Esophagus squamous epithelium (tissue), 5 donors: ENCODE measurements at places on chromosomes 12 and 14.

- DNase-seq, result no peak
Measured at GRCh38 chr14:58315606-58316005, 17.3 kb downstream of the ARID4A start.

- DNase-seq, result no peak
Measured at GRCh38 chr12:22624548-22624869, 462 bp upstream of the ETNK1 start.

DNA sequence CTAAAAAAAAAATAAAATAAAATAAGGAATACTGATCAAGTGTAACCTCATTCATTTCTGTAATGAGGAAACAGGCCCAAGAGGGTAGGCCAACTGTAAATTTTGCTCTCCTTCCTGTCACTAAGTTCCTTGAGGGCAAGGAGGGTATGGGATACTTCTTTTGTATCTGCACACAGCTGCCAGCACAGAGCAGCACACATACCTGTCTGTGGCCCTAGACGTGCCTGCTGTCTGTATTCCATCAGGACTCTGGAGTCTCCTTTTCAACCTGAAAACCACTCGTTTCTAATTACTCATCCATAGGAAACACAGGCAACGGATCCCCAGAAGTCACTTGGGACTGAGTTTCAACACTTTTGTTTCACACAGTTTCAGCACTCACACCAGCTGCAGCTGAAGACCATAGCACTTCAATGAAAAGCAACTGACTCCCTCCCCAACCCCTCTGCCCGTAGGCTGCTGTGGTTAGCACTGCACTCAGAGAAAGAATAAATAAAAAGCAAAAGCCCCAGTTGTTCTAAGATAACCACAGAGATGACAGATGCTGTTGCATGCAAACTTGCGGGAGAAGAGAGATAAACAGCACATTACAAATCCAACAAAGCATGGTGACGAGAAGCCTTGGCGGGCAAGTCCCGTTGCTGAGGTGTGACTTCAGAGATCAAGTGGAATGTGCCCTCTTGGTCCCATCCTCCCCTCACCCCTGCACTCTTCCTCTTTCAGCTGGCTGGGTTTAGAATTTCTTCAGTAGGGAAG is 24.9 kb downstream of the CRACR2A start:
- DNase-seq, result no peak

- no peak for DNase-seq
Measured at GRCh38 chr12:89235189-89235993, 116.9 kb downstream of the DUSP6 start.

GRCh38 chr12:59597385-59597781 is 1.6 kb downstream of the SLC16A7 start:
- DNase-seq, result no peak

DNA sequence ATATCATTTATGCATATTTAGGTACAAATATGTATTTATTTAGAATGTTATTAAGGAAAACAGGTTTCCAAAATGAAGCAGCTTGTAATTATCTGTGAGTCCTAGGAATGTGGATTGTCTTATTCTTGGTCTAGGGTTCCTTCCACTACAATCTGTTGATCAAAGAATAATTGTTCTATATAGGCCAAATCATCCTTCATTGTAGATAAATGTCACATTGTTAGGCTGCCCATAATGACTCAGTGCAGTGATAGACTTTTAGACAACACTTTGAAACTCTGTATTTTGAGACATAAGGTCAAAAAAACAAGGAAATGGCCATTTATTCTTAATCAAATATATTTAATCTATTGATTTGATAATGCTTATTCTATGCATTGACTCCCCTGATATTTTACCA is 283.0 kb downstream of the ACSS3 start:
- DNase-seq, result no peak

DNA sequence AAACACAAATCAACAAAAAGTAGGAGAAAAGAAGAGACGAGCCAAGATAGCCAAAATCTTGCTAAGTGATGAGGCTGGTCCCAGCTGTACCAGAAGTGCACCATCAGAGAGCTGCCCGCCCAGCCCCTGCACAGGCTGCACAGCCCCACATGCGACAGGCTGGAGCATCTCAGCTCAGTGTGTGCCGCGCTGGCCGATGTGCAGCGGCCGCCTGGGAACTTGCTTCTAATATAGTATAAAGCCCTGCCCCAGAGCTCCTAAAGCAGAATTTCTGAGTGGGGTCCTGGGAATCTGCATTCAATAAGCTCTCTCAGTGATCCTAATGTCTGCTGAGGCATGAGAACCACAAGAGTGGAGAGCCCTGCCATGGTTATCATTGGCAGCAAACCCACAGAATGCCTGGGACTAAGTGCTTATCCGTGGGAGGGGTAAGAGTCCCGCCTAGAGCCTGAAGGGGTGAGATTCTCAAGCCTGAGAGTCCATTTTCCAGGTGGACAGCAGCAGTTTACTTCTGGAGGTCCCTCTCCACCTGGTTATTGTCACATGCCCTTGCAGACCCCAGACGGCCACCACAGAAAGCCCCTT is 171.6 kb downstream of the DPF3 start:
- DNase-seq, result no peak

GRCh38 chr14:99215277-99215676 is 56.7 kb downstream of the BCL11B start:
- no peak for DNase-seq

- no peak for DNase-seq
Measured at GRCh38 chr14:96574633-96575632, 72.8 kb downstream of the PAPOLA start.

DNA sequence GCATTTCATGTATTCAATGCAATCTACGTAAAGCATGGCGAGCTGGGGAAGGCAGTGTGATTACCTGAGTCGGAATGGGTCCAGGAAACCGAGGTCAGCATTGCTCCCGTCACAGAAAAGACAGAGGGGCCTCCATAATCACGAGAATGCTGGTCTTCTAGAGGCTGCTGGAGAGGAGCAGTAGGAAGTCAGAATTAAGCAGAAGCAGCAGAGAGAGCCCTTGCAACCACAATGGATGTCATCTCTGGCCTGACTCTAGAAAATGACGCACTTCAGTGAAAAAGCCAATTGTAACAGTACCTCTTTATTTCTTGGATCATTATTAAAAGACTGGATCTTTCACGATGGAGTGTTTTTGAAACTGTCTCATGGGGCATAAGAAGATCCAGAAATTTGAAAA is 69.5 kb upstream of the FOXN3 start:
- DNase-seq, result no peak

GRCh38 chr14:61956517-61956916 is 194.3 kb downstream of the SNAPC1 start:
- DNase-seq, result no peak

DNA sequence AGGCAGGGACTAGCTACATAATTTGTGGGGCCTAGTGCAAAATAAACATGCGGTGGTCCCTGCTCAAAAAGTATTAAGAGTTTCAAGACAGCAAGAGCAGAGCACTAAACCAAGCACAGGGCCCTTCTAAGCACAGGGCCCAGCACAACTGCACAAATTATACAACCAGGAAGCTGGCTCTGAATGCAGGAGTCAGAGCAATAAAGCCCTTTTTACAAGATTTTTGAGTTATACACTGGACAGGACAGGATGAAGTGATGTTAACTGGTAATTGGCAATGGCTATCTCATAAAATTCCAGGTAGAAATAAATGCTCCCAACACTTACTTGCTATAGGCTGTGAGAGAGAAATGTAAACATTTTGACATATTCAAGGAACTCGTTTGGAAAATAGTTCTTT is 86.2 kb upstream of the GPHB5 start:
- DNase-seq, result no peak

GRCh38 chr12:50041962-50042361 is 15.4 kb upstream of the ASIC1 start:
- no peak for DNase-seq

GRCh38 chr12:1517734-1518525 is 76.5 kb downstream of the FBXL14 start:
- DNase-seq, result no peak

- DNase-seq, result no peak
Measured at GRCh38 chr14:89325959-89326358, 91.1 kb downstream of the FOXN3 start.

DNA sequence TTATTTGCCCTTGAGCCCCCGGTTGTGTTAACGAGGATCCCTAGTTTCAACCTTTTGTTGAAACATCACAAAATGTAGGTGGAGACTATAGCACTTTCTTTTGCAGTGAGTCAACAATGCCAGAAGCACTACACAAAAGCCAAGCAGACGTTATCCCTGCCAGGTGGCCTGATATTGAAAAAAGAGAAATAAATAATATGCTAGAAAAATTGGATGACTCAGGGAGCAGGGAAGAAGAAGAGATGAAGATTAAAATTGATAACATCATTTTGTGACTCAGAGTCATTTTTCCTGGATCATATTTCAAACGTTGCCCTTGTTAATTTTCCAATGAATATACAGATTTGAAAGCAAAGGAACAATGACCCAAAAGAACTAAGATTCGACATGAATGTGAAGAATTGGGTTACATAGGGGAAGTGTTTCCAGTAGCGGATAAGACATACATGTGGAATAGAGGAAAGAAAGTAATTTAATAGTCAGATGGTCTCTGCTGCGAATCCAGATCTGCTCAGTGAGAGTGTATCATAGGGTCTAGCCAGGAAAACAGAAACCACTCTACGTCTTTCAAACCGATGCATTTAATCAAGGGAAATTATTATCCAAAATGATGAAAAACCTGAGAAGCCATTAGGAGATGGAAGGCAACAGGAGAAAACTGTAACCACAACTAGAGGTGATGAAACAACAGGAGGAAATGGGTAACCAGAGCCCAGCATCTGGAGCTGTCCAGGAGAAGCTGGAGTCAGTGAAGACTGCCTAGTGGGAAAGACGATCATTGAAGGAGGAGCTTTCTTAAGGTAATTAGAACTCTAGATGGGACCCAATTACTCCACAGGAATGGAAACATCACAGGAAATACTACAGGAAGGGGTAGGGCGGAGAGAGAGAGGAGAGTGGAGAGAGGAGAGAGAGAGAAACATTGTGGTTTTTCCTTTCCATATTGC is 57.9 kb downstream of the RERG start:
- DNase-seq, result no peak

DNA sequence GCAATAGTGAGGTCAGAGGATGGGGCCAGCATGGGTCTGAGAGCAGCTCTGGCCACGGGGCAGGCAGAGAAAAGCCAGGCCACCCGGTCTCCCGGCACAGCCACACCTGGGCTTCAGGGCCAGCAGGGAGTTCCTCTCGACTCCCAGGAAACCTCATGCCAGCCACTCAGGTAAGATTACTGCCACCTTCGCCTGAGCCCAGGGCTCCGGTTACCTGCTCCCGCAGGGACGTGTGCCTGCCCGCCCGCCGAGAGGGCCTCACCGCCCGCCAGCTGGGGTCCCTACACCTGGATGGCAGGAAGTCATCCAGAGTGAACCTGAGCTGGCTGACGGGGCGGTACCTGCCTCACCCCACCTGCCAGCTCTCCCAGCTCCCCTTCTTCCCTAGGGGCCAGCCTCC is 7.3 kb downstream of the JAG2 start:
- DNase-seq, result no peak

DNA sequence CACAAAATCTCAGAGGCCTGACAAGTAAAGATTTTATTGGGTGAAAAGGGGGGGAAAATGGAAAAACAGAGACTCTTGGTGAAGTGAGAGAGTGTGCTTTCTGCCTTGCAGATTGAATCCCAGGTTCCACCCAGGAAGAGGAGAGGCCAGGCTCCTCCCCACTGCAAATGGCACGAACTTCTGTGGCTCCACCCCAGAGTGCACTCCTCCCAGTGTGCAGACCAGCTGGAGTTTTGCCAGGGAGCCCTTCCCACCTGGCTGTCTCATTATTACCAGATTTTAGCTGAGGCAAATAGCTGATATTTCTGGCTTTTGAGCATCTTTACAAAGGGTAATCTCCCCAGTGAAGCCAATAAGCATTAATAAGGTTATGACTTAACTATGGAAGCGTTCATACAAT is 51.9 kb downstream of the TESPA1 start:
- no peak for DNase-seq

DNA sequence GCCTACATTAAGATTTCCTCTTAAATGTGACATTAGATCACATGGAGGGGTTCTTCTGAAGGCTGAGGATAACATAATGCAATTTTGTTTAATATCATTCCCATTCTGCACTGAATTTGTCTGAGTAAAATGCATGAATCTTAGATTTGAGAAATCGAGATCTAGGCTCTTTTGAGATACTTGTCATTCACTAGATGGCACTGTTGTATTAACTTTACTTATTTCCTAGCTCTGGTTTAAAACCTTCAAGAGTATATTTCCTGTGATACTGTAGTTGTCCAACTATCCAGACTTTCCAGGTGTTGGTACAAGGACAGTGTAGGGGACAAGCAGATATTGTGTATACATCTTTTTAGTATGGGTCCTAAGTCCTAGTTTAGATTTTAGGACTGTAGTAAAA is 91.7 kb upstream of the SEL1L start:
- DNase-seq, result no peak

DNA sequence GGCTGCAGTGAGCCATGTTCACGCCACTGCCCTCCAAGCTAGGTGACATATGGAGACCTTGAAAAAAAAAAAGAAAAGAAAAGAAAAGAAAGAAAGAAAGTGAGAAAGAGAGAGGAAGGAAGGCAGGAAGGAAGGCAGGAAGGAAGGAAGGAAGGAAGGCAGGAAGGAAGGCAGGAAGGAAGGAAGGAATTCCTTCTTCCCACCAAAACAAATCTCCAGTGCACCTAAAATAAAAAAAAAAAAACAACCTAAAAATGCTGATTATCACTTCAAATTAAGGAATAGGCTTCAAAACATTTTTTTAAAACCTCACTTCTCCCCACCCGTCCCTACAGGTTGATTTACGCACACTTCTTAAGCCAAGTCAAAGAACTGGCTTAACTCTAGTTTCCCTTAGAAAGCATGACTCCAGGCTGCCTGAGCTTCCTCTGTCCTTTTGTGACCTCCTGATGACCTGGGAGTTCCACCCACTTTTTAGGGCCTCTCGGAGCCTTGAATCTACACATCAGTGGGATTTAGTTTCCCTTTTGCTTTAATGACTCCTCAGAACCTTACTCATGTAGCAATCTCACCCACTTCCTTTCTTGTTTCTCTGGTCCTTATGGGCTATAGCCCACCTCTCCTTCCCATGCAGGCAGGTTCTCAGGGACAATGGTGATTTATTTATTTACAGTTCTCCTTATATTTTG is 18.6 kb downstream of the DUSP6 start:
- DNase-seq, result no peak

GRCh38 chr12:71144682-71145081 is 13.1 kb downstream of the TSPAN8 start:
- DNase-seq, result no peak

DNA sequence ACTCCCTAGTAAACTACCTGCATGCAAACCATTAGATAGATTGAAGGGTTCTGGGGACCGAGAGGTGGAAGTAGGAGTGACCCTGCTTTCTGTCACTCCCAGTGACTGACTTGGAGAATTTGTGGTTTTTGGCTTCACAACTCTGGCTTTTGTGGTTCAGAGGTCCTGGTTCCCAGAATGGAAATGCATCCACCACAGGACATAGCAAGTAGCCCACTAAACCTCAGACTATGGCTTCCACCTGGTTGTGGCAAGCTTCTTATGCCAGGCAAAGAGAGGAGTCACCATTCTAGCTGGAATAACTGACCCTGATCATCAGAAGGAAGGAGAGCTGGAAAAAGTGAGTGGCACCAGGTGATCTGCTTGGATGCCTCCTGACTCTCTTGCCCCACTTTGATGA is 162.4 kb upstream of the TMEM260 start:
- no peak for DNase-seq
